ENCODE measurements at places on chromosomes 4 and X.
A peak's percentile ranks its signal among the peaks of the same experiment; 100 is the strongest.

- DNase-seq, result no peak
These were observed 115.2 kb upstream of the GABRA2 start for GRCh38 chr4:46505131-46505530.

GRCh38 chrX:52363247-52363883 lies 5.5 kb upstream of the XAGE2 start:
- DNase-seq, result no peak

- no peak for DNase-seq
These were observed 102.0 kb upstream of the LSM6 start for GRCh38 chr4:146073517-146073916.

DNA sequence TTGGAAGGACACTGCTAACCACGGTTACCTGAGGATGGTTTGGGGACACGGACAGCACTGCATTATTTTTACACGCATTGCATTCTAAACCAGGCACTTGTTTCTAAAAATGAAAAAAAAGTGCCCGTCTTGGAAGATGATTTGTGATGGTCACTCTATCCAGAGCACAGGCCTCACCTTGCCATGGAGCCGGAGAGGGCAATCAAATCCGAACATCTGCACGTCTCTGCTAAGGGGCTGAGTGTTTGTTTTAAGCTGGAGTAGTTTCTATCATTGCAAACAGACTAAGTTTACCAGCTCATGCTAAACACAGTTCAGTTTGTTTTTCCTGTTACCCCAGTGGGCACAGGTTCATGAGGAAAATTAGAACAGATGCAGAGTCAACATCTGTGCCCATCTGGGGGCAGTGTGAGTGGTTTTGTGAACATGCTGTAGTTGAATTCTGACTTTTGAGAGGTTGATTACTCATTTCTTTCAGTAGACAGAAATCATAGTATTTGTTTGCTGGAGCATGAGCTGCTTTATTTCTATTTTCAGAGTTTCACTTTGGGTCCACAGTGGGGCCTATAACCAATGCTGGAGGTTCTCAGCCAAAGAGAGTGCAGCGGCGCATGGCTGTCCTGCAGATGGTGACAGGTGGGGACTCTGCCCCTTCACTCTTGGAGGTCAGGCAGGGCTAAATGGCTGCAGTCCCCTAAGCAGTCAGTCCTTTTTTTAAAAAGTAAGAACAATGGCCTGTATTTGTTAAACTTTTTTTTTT lies 65.4 kb upstream of the ENPP6 start:
- DNase-seq, result no peak

DNA sequence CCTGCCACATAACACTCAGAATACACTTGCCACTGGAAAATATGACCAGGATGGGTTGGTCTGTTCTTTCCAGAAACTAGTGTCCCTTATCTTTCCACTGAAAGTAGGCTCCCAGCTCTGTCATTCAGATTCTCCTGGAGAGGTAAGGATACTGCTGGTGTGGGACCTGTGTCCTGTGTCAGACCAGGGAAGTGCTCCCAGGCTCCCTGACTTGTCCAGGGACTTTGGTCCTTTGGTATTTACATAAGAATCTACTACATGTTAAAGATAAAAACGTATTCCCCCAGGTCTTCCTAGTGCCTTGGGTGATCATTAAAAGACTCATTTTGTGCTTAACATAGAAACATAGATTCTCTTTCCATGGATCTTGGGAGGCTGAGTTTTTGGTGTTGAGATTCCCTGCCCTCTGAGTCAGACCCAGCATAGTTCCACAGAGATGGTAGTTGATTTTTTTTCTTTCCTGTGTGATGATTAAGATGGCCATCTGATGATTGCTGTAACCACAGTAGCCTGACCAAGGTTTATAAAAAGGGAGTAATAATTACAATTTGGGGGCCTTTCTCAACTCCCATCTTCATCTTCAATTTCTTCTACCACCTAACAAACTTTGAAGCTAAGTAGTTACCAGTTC lies 159.8 kb upstream of the JADE1 start:
- no peak for DNase-seq

- DNase-seq, result no peak
These were observed 3.6 kb upstream of the THOC2 start for GRCh38 chrX:123736333-123736921.

DNA sequence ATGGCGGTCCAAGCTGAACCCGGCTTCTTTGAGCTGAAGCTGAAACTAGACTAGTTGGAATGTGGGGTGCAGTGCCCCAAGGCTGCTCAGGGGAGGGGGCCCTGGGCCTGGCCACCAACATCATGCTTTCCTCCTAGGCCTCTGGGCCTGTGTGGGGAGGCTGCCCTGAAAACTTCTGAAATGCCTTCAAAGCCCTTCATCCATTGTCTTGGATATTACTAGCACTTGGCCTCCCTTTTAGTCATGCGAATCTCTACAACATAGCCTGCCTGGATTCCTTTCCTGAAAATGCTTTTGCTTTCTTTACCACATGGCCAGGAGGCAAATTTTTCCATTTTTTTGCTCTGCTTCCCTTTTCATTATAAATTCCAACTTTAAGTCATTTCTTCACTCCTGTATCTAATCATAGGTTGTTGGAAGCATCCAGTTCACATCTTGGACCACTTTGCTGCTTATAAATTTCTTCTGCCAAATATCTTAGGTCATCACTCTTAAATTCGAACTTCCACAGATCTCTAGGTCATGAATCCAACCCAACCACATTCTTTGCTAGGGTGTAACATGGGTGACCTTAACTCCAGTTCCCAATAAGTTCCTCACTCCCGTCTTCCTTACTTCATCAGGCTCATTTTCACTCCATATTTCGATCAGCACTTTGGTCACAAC lies 103.4 kb downstream of the DDIT4L start:
- DNase-seq, result no peak

- DNase-seq, result no peak
These were observed 44.1 kb downstream of the NAA11 start for GRCh38 chr4:79281566-79282359.

- no peak for DNase-seq
These were observed 325.5 kb downstream of the PCDH18 start for GRCh38 chr4:137206781-137207180.

DNA sequence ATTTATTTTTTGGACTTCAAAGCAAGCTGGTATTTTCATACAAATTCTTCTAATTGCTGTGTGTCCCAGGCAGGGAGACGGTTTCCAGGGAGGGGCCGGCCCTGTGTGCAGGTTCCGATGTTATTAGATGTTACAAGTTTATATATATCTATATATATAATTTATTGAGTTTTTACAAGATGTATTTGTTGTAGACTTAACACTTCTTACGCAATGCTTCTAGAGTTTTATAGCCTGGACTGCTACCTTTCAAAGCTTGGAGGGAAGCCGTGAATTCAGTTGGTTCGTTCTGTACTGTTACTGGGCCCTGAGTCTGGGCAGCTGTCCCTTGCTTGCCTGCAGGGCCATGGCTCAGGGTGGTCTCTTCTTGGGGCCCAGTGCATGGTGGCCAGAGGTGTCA lies 15.3 kb downstream of the FGFR3 start:
- no peak for DNase-seq

DNA sequence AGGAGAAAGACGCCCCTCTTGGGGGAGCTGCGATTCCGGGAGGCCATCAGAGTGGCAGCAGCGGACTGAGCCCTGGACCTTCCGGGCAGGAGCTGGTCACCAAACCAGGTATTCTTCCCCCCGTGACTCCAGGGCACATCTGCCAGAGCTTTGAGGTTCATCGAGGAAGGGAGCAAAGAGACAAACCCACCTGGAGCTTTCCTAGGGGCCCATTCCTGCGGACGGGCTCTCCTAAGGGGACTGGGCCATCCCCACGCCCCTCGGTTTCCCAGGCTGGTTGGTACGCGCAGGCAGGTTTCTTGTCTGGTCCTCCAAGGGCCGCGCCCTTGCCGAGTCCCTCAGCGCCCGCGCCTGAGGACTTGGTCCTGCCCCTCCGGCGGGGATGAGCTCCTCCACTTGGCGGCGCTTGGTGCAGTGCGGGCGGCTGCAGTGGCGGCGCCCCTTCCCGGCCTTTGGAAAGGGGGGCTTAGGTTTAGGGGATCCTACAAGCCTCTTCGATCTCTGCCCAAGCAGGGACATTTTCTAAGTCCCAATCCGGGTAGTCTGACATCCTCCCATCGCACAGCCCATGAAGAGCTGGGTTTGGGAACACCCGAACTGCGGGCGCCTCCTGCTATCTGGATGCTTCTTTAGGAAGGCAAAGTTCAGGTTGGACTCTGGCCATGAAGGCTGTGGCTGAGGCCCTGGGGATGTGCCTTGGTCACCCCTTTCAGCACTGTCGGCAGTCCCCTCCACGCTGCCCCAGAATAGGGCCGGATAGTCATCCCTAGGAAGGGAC lies 538 bp downstream of the STBD1 start:
- peak; percentile 71 for DNase-seq

GRCh38 chr4:44319129-44319528 lies 129.5 kb downstream of the KCTD8 start:
- no peak for DNase-seq

GRCh38 chr4:3136454-3136853 lies 62.0 kb downstream of the HTT start:
- DNase-seq, result no peak

DNA sequence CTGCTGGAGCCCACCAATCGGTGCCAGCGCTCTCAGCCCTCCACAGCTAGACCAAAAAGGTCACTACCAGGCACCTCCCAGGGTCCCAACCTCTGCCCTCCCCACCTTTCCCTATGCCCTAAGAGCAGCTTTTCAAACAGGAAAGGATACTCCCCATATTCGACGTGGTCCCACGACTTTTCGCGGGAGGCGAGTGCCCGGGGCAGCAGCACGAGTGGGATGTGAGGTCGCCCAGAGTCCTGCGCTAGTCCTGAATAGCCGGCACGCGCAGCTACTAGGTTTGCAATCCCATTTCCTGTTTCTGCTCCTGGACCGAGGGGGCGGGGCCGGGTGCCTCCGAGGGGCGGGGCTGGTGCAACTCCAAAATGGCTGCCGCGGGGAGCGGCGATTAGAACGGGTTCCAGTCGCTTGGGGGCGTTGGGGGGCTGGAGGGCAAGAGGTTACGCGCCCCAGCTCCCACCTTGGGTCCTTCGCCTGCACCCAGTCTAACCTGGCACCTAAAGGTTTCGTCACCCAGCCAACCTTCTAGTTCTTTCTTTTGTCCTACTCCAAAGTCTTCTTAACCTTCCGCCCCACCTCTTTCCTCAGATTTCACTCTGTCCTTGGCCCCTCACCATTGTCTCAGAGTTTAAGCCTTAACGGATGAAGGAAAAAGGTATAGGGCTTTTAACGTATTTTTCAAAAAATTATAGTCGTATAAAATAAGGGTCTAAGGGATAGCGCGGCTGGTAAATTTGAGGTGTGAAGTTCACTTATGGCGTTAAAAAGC lies 85.0 kb upstream of the TENT5D start:
- DNase-seq, result peak; percentile 61

GRCh38 chr4:36189511-36190226 lies 54.6 kb downstream of the ARAP2 start:
- no peak for DNase-seq

GRCh38 chr4:47415719-47416118 lies 47.8 kb downstream of the COMMD8 start:
- DNase-seq, result no peak

GRCh38 chr4:92381616-92382015 lies 77.8 kb downstream of the GRID2 start:
- DNase-seq, result no peak

DNA sequence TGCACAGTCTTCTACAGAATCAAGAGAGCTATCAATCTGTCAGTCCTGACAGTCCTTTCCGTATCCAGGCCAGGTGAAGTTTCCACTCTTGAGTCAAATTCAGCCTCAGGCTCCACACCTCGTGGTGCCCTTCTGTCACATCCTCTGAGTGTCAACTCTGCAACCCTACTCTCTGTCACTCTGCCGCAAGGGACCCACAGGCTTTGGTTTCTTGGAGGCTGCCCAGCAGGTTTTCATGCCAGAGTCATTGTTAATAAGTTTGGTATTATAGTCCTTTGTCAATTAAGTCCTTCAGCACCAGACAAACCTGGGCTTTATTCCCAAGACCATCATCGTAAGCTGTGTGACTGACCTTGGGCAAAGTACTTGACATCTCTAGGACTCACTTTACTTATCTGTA lies 83.4 kb upstream of the KLHL13 start:
- DNase-seq, result no peak

GRCh38 chr4:172497321-172497720 lies 671.3 kb upstream of the GALNT7 start:
- no peak for DNase-seq

- no peak for DNase-seq
These were observed 11.9 kb downstream of the EDNRA start for GRCh38 chr4:147492761-147493160.

DNA sequence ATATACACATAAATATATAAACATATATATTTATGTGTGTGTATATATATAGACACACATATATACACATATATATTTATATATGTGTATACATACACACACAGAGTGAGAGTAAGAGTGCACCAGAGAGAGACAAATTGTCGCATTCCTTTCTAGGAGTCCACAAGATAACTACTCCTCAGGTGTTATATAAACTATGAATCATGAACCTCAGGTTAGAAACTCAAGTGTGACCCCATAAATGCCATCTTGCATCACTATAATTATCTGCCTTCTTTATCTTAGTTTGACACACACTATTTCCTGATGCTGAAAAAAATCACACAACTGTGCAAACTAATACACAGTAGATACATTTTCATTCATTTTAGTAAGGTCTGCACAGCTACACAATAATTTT lies 135.2 kb downstream of the PPARGC1A start:
- DNase-seq, result no peak

GRCh38 chr4:121139533-121140222 lies 24.4 kb downstream of the TNIP3 start:
- DNase-seq, result no peak

All from psoas muscle (tissue), 8 donors.